ENCODE measurements at places on chromosomes 1 and 21. TPM values are rescaled to one million over a fixed set of nuclear protein-coding genes. Genes with fewer than 3 reads are reported as not detected.

The RGS5 gene
- total RNA-seq, result 3.7 TPM

The AIRE gene
- 0.06 TPM for total RNA-seq

The IL20 gene
- not detected for total RNA-seq

The MACO1 gene
- 13.0 TPM for total RNA-seq

Data from activated CD8-positive, alpha-beta memory T cell treated with anti-CD3 and anti-CD28 coated beads, Interleukin-2, amount 10 ng/mL, durations not matched to agents 7 days and 5 days (primary cell).